ENCODE measurements at places on chromosomes 4 and X. TPM values are rescaled to one million over a fixed set of nuclear protein-coding genes. Genes with fewer than 3 reads are reported as not detected.

The PAGE2 gene
- not detected for total RNA-seq

GRCh38 chr4:149795256-149795655 lies 20.4 kb downstream of the IQCM start:
- H3K4me1 ChIP-seq: no peaks in the 10 kb centered on the region
- no peak overlapping the region for H3K4me3 ChIP-seq
- no peak overlapping the region for H3K27ac ChIP-seq
- no peak for DNase-seq
- H3K27me3 ChIP-seq: no peaks in the 10 kb centered on the region

DNA sequence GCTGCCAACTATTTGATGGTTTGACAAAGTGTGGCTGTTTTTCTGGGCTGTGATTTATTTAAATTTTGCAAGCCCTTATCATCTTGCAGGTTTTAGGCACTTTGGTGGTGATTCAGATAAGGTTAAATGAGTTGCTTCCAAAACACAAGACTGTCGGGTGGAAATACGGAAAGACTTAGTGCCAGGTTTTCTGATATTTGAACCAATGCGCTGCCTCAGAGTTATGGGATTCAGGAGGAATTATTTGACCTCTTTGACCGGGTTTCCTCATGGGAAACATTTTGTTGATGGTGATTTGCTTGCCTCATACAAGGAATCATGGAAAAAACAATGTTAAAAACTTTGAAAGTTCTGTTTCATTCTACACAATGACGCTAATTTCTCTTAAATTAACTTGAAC lies 136.1 kb upstream of the MAP9 start:
- H3K36me3 ChIP-seq: no peaks in the 10 kb centered on the region
- H3K4me3 ChIP-seq: no peak overlapping the region
- no peaks in the 10 kb centered on the region for H3K4me1 ChIP-seq
- H3K27me3 ChIP-seq: peaks cover 6% of the 10 kb centered on the region
- no peak for DNase-seq

DNA sequence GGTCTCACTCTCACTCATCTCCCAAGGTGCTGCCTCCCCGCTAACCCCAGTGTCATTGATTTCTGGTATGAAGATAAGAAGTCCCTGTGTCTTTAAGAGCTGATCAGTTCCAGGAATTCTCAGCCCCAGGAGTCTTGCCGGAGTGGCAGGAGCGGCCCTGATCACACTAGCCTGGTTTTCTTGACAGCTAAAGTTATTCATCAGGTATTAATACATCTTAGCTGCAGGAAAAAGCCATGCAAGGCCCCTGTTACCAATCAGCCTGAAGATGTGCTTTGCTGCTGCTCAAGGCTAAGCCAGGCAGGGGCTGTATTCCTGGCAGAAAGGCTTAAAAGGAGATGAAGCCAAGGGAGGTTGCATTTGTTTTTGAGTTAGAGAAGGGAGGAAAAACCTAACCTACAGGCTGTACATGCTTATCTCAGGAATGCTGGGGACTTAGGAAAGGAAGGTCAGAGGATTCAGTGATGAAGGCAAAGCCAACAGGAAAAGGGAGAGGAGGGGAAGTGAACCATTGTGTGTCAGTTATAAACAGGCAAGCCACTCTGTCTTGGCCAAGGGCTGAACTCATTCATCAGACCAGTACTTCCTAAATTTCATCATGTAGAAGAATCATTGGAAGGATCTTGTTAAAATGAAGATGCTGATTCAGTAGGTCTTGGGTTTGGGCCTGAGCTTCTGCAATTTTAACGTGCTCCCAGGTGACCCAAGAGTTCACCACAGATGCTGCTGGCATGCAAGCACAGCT lies 8.6 kb downstream of the SRPX start:
- no peaks in the 10 kb centered on the region for H3K4me1 ChIP-seq
- no peak for DNase-seq
- no peaks in the 10 kb centered on the region for H3K36me3 ChIP-seq
- no peak overlapping the region for H3K4me3 ChIP-seq

DNA sequence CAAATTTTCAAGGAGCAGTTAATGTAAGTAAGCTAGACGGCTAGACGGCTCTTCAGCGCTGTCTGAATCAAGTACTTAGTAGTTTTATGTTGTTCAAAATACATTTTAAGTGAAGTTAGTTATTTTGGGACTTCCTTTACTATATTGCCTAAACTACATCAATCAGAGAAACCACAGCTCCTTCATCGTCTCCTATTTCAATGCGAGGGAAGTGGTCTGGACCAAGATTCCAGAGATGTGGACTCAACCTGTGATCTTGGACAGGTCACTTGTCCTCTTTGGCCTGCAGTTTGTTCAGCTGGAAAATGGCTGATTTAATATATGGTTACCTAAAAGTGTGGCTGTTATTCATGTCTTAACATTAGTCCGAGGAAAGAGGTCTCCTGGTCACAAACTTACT lies 10.6 kb downstream of the ING2 start:
- H3K4me1 ChIP-seq: no peaks in the 10 kb centered on the region
- H3K27ac ChIP-seq: no peak overlapping the region
- no peak overlapping the region for H3K4me3 ChIP-seq

- no peaks in the 10 kb centered on the region for H3K36me3 ChIP-seq
- no peak overlapping the region for H3K27ac ChIP-seq
- no peak for DNase-seq
Measured at GRCh38 chr4:20456407-20456806, 204.7 kb downstream of the SLIT2 start.

DNA sequence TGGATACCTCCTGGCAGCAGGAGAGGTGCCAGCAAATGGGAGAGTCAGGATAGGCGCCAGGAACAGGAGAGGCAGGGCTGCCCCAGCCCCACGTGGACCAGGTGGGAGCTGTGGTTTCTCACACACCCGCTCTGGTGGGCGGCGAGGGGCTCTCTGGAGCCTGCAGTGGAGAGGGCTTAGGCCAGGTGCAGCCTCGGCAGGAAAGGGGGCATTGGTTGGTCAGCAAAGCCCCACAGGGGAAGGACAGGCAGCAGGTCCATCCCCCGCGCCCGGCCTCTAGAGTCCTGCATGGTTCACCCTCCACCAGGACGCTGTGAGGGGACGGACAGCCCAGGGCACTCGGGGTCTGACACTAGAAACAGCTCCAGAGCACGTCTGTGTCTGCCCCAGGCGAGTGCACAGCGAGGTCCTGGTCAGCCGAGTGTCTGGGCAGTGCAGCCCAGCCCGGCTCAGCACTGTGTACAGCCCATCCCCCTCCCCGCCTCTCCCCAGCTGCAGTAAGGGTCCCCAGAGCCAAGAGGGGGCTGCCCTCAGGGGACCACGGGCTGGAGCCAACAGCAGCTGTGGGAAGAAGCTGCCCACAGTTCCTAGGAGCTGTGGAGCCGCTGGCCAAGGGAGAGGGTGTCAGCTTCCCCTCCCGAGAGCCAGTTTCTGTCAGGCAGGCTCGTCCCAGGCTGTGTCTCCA lies 8.2 kb downstream of the ATP5ME start:
- peaks cover 5% of the 10 kb centered on the region for H3K36me3 ChIP-seq
- no peak overlapping the region for H3K4me3 ChIP-seq
- no peak for DNase-seq

- no peak overlapping the region for H3K27ac ChIP-seq
- no peaks in the 10 kb centered on the region for H3K36me3 ChIP-seq
- DNase-seq: no peak
- H3K4me3 ChIP-seq: no peak overlapping the region
Measured at GRCh38 chr4:12933760-12934221, 550.3 kb downstream of the RAB28 start.

DNA sequence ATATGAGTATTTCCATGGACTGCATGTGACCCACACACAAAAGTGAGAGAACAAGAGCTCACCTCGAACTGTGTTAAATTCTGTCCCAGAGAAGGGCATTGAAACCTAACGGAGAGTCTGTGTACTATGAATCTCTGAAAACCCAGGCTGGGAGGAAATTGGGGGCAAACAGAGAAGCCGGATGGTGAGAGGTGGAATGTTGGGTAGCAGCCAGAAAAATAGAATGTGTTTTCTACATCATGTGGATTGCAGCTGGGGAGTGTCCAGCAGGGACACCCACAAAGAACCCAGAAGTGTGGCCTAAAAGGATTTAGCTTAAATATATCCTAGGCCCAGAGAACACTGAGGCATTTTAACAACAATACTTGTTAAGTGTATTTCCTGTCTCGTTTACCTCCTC lies 38.6 kb downstream of the MND1 start:
- no peak overlapping the region for H3K27ac ChIP-seq
- H3K36me3 ChIP-seq: peaks cover 5% of the 10 kb centered on the region
- H3K27me3 ChIP-seq: no peaks in the 10 kb centered on the region
- no peaks in the 10 kb centered on the region for H3K4me1 ChIP-seq

DNA sequence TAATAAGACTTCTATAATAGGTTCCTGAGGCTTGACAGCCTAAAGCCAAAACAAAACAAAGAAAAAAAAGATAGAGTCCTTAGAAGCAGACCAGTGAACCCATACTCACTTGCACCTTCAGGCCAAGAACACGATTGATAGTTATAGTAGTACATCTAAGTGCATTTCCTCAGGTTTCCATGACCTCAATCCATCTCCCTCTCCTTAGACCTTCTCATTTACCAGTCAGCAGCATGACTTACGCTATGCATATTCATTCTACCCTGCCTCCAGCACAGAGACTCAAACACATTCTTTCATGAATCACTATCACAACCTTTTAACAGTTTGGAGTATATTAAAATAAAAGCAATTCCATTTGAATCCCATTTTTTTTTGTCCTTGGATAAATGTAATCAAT lies 855.6 kb downstream of the CCSER1 start:
- no peak overlapping the region for H3K4me3 ChIP-seq
- no peak overlapping the region for H3K27ac ChIP-seq
- H3K36me3 ChIP-seq: no peaks in the 10 kb centered on the region

DNA sequence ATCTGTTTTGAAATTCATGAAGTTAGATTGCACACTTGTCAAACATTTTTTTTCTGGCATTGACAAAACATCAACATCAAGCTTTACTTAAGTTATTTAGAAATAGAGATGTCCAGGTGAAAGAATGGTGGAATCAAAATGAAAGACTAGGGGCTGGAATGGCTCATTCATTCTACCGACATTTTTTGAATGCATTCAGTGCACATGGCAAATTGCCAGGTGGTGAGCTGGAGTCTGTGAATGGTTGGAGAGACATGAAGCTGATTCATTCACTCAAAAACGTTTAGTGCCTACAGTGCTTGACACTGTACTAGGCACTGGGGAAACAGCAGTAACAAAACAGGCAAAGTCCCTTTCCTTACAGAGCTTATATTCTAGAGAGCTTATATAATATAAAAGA lies 292.4 kb downstream of the PPP1R2C start:
- H3K36me3 ChIP-seq: no peaks in the 10 kb centered on the region
- H3K27me3 ChIP-seq: no peaks in the 10 kb centered on the region
- no peak overlapping the region for H3K4me3 ChIP-seq
- H3K27ac ChIP-seq: no peak overlapping the region
- DNase-seq: no peak

- H3K27ac ChIP-seq: no peak overlapping the region
- no peak overlapping the region for H3K4me3 ChIP-seq
- no peaks in the 10 kb centered on the region for H3K4me1 ChIP-seq
- no peak for DNase-seq
Measured at GRCh38 chrX:13786048-13786447, 30.8 kb downstream of the GPM6B start.

- peaks cover 3% of the 10 kb centered on the region for H3K36me3 ChIP-seq
- H3K4me3 ChIP-seq: no peak overlapping the region
- H3K27me3 ChIP-seq: no peaks in the 10 kb centered on the region
- no peak for DNase-seq
- no peak overlapping the region for H3K27ac ChIP-seq
Measured at GRCh38 chr4:61864286-61864685, 664.2 kb downstream of the ADGRL3 start.

- H3K4me1 ChIP-seq: peaks cover 14% of the 10 kb centered on the region
- H3K27ac ChIP-seq: no peak overlapping the region
- peaks cover 30% of the 10 kb centered on the region for H3K36me3 ChIP-seq
- no peak overlapping the region for H3K4me3 ChIP-seq
Measured at GRCh38 chrX:135328421-135329005, 19.2 kb downstream of the ETDC start.

DNA sequence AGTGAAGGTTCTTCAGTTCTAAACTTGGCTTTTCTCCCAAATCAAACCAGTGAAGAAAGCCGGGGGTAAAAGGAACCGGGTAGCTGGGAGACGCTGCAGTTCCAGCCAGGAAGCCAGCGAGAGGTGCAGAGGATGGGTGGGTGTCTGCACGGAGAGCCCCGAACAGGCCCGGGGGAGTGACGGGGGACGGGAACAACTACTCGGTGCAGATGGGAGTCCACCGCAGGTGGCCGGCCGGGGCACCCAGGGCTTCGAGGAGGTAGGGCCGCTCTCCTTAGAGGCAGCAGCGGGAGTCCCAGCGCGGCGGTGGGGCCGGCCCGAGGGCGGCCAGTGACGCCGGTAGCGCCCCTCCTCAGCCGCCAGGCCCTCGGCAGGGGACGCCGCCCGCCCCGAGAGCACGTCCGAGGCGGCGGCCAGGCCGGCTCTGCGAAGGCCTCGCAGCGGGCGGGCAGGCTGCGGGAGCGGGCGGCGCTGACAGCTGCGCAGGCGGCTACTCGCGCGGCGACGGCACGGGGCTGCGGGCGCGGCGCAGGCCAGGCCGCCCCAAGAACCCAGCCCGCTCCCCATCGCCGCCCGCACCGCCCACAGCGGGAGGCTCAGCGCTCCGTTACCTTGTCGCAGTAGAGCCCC lies 449 bp downstream of the FBXL5 start:
- peaks cover 60% of the 10 kb centered on the region for H3K4me1 ChIP-seq
- H3K27ac ChIP-seq: peak overlapping the region; percentile 94
- DNase-seq: peak; percentile 54
- peaks cover 10% of the 10 kb centered on the region for H3K36me3 ChIP-seq
- peak overlapping the region; percentile 93 for H3K4me3 ChIP-seq
- H3K27me3 ChIP-seq: no peaks in the 10 kb centered on the region

The MBNL3 gene
- 13.7 TPM for total RNA-seq

DNA sequence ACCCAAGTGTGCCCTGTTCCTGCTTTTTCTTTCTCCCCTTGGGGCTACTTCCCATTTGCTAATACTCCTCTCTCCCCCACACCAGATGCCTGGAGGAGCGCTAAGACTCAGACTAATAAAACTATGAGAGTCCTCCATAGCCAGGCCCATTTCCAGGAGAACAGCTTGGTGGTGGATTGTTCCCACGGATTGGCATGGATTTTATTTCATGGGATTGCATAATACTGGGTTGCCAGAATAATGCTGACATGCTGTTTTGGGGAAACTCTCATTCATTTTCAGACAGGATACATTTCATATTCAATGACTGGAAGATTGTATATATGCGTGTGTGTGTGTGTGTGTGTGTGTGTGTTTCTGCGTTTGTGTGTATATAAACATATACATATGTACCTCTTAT lies 447.5 kb upstream of the PITX2 start:
- H3K27ac ChIP-seq: no peak overlapping the region
- no peak for DNase-seq
- no peaks in the 10 kb centered on the region for H3K36me3 ChIP-seq
- no peak overlapping the region for H3K4me3 ChIP-seq

GRCh38 chr4:112280386-112281056 lies 5.2 kb downstream of the TIFA start:
- peaks cover 70% of the 10 kb centered on the region for H3K4me1 ChIP-seq
- H3K4me3 ChIP-seq: peak overlapping the region; percentile 34
- H3K27ac ChIP-seq: peak overlapping the region; percentile 31
- no peak for DNase-seq
- H3K27me3 ChIP-seq: no peaks in the 10 kb centered on the region

- DNase-seq: no peak
Measured at GRCh38 chr4:19455196-19455595, 796.5 kb upstream of the SLIT2 start.

- peak overlapping the region; percentile 89 for H3K4me3 ChIP-seq
- DNase-seq: peak; percentile 57
- peak overlapping the region; percentile 83 for H3K27ac ChIP-seq
- no peaks in the 10 kb centered on the region for H3K27me3 ChIP-seq
Measured at GRCh38 chr4:89305712-89306437, 1.7 kb downstream of the GPRIN3 start.

The GABRA4 gene
- not detected for total RNA-seq

The EPHA5 gene
- not detected for total RNA-seq

The TMEM175 gene
- total RNA-seq: 15.8 TPM

The SPARCL1 gene
- total RNA-seq: not detected
